Thyroid gland (tissue), 4 donors: ENCODE measurements at places on chromosomes 16 and 17.

- no peak for DNase-seq
These were observed 112.8 kb downstream of the C16orf78 start for GRCh38 chr16:49486400-49486799.

DNA sequence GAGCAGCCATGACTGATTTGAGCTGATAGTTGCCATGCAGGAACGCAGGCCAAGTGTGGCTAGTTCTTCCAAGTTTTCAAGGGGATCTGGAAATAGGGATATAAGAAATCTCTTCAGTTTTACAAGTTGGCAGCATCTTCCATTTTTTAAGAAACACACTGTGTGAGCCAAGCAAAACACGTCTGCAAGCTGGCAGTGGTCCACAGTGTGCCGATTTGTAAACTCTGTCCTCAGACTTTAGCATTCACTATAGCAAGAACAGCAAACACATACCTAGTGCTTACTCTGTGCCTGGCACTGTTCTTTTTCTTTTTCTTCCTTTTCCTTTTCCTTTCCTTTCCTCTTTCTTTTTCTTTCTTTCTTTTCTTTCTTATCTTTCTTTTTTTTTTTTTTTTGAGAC is 2.9 kb downstream of the ORAI3 start:
- DNase-seq = peak; percentile 51

DNA sequence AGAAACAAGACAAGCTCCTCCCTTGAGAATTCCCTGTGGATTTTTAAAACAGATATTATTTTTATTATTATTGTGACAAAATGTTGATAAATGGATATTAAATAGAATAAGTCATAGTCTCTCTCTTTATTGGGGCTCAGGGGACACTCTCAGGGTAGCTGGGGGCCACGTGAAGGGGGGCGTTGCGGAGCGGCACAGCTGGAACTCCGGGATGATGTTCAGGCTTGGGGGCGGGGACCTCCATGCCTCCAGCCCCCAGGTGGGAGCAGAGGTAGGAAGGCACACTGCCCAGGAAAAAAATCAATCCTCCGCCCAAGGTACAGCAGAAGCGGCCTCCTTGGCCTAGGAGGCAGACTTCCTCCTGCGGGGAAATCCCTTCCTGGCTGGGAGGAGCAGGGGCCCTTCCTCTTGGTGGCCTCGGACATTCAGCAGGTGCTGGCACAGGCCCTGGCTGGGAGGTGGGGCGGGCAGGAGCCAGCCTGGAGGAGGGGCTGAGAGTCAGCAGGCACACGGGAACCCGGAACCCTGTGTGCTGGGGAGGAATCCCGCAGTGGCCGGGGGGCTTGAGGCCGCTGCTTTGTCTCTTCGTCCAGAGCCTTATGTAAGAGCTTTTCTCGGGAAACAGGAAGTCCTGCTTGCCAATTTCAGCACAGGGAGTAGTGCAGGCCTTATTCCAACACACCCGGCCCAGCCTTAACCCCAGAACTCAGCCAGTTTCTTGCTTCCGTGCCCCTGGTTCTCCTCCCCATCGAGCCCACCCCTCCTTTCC is 591 bp upstream of the TNFSF13 start:
- DNase-seq = peak; percentile 95

- DNase-seq = no peak
These were observed 9.9 kb downstream of the TSPOAP1 start for GRCh38 chr17:58318627-58319172.

DNA sequence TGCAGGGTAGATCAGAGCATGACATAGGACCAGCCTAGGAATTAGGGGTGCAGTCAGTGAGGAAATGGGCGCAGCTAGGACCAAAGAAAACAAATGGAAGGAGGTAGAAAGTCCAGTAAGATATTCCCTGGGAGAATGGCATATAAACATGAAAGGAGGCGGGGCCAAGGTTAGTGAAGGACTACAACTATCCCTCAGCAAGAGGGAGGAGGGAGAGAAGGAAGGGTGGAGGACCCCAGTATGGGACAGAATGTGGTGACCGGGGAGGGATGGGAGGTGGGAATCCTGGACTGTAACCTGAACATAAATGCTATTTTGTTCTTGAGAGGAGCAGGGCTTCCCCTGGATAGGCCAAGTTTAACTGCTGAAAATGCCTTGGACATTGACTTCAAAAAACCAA is 22.8 kb downstream of the ITGB3 start:
- no peak for DNase-seq

GRCh38 chr17:59028328-59028727 is 78.4 kb downstream of the TRIM37 start:
- no peak for DNase-seq

DNA sequence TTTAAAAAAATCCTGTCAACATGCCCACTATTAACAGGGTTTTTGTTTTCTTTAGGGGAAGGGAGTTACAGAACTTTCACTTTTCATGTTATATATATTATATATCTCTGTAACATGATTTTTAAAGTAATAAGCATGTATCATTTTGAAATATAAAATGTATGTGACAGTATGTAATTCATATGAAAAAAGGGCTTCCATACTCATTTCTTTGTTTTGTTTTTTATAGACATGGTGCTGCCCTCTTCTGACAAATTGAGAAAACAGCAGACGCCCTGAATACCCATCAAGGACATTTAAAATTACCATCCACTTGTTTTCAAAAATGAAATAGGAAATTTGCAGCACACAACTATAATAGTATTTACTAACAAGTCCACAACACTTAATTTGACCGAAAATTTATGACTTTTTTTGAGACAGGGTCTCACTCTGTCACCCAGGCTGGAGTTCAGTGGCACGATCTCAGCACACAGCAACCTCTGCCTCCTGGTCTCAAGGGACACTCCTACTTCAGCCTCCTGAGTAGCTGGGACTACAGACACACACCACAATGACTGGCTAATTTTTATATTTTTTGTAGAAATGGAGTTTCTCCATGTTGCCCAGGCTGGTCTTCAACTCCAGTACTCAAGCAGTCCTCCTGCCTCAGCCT is 30.4 kb downstream of the CFDP1 start:
- no peak for DNase-seq

DNA sequence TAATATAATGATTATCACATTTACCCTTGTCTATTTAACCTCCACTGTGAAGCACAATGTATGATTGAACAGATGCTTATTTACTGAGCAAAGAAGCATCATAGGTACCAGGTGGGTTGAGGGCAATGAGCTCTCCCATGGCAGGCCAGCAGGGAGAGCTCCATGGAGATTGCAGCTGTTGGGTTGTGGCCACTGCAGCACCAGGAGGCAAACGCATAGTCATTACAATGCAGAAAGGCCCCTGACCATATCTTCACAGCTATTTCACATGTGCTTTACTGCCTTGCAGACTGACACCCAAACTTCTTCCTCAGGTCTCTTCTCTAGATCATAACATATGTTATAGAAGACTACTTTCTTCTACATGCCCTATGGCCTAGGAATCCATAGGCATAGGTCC is 75.0 kb downstream of the MMD start:
- no peak for DNase-seq

GRCh38 chr16:88888461-88889387 is 22.3 kb upstream of the PABPN1L start:
- no peak for DNase-seq

DNA sequence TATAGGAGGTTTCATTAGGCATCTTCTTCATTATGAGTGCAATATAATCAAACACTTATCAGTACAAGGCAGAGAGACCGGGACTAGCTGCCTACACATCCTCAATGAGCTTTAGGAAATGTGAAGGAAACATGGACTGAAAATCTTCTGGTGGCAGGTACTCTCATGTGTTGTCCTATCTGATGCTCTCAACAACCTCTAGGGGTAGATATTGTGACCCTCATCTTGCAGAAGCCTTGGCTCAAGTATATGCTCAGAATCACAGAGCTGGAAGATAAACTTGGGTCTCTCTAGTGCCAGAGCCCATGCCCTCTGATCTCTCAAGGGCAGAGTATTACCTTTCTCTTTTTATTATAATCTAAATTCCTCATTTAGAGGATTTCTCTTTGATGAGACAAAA is 181.6 kb upstream of the C17orf78 start:
- no peak for DNase-seq

DNA sequence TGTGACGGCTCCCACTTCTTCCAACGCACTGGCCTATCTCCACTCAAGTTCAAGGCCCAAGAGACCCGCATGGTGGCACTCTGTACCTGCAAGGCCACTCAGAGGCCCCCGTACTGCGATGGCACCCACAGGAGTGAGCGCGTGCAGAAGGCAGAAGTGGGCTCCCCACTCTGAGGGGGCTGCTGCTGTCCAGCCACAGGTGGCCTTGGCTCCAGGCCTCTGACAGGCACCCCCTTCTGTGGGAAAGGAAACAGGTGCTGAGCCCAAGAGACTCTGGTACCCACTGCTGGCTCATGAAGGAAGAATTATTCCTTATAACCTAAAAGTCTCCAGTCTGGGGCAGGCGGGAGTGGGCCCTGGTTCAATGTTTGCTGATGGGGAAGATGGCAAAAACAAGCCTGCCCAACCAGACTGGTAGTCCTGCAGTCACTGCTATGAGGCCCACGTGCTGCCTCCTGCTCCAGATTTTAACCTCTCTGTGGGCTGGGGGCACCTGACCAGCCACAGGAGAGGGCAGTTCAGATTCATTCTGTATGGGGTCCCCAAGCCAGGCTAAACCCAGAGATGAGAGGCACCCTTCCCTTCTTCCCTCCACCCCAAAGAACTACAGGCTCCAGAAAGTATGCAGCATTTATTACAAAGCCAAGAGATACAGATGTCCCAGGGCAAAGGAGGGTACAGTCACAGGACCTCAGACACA is 3.3 kb downstream of the CISD3 start:
- DNase-seq = no peak

GRCh38 chr16:81198635-81199034 is 39.9 kb upstream of the BCO1 start:
- peak; percentile 23 for DNase-seq

GRCh38 chr17:79131701-79132100 is 57.1 kb downstream of the ENGASE start:
- no peak for DNase-seq

DNA sequence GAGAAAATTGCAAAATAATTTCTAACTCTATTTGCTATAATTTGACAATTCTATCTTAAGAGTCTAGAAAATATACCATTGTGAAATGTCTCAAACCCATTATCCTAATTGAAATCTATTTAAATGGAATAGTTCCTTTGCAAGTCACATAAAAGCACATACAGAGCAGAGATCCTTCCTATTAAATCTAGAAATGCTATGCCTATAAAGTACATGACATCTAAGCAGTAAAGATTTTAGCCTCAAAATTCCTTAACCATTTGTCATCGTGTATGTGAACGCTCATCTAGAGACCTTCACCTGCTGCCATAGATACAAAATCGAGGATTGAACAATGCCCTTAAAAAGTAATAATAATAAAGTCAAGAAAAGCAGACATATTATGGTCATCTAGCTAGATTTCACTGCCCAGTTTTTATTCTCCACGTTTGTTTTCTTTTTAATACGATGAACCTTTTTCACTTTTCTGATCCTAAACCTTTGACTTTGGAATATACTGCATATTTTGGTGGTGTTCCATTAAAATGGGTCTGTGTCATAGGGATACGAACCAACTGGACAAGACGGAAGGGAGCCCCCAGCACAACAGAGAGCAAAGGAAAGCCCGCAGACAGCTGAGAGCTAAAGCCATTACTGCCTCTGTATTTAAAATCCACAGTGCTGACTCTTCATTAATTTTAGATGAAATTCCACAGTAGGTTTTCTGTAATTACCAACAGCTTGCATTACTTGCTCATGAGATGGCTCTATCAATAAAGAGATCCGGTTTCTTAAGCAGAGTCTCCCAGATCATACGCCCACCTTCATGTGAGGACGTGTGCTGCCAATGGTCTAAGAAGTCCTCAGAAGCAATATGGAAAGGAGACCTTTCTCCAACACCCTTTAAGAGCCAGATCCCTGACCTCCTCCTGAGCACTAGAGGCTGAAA is 17.6 kb downstream of the TEX2 start:
- DNase-seq = no peak
